Lung microvascular endothelial cell (primary cell): ENCODE measurements at places on chromosomes 3 and 15. TPM values are rescaled to one million over a fixed set of nuclear protein-coding genes. Genes with fewer than 3 reads are reported as not detected.

The TGM4 gene
- total RNA-seq: under 0.01 TPM in 1 of 2 replicates, not detected in the other

The FURIN gene
- total RNA-seq: 47.9 and 56.0 TPM in 2 replicates

The UPK1B gene
- total RNA-seq: under 0.01 TPM in 1 of 2 replicates, not detected in the other

The ATP10A gene
- total RNA-seq: under 0.01 TPM in 1 of 2 replicates, not detected in the other

The CIP2A gene
- 5.0 and 21.4 TPM in 2 replicates for total RNA-seq

The GABRG3 gene
- not detected in 2 replicates for total RNA-seq

The SUSD5 gene
- total RNA-seq: under 0.01 and 0.87 TPM in 2 replicates

The ANKRD34C gene
- not detected in 2 replicates for total RNA-seq

The FSIP1 gene
- total RNA-seq: 0.40 and 0.44 TPM in 2 replicates

The NOP10 gene
- 131 and 263 TPM in 2 replicates for total RNA-seq

The CHRNA5 gene
- total RNA-seq: 1.8 and 2.4 TPM in 2 replicates

The CYP1A2 gene
- not detected in 2 replicates for total RNA-seq

The DPPA2 gene
- total RNA-seq: not detected in 2 replicates

The GOLGA6D gene
- not detected in 2 replicates for total RNA-seq

The ATP13A5 gene
- not detected in 2 replicates for total RNA-seq

The GOLGA6L7 gene
- total RNA-seq: not detected in 2 replicates

The SERPINI2 gene
- not detected in 2 replicates for total RNA-seq

The PLOD2 gene
- 76.3 and 121 TPM in 2 replicates for total RNA-seq

The SLC12A8 gene
- total RNA-seq: under 0.01 and 0.20 TPM in 2 replicates

The ACVR2B gene
- 2.2 and 4.2 TPM in 2 replicates for total RNA-seq

The LRRC2 gene
- total RNA-seq: under 0.01 TPM in 2 replicates

The PRSS50 gene
- not detected in 2 replicates for total RNA-seq

The C3orf20 gene
- total RNA-seq: under 0.01 TPM in 1 of 2 replicates, not detected in the other

The SHF gene
- 2.4 and 3.4 TPM in 2 replicates for total RNA-seq

The CGGBP1 gene
- total RNA-seq: 27.7 and 53.0 TPM in 2 replicates

The MASP1 gene
- 0.40 and 1.7 TPM in 2 replicates for total RNA-seq

The P4HTM gene
- 1.6 and 5.7 TPM in 2 replicates for total RNA-seq

The GPR160 gene
- 0.99 and 1.7 TPM in 2 replicates for total RNA-seq

The LRRN1 gene
- total RNA-seq: not detected in 2 replicates

The CKMT1B gene
- total RNA-seq: not detected in 2 replicates

The SLC24A5 gene
- total RNA-seq: under 0.01 TPM in 1 of 2 replicates, not detected in the other

The MAGI1 gene
- 36.6 and 76.4 TPM in 2 replicates for total RNA-seq

The NOX5 gene
- under 0.01 TPM in 1 of 2 replicates, not detected in the other for total RNA-seq

The EFCC1 gene
- 2.6 and 11.5 TPM in 2 replicates for total RNA-seq

The AMIGO3 gene
- under 0.01 and 0.40 TPM in 2 replicates for total RNA-seq

The CHRD gene
- 0.20 and 0.22 TPM in 2 replicates for total RNA-seq

The SST gene
- not detected in 2 replicates for total RNA-seq

The INAFM2 gene
- 11.3 and 14.1 TPM in 2 replicates for total RNA-seq

The STAB1 gene
- 136 and 224 TPM in 2 replicates for total RNA-seq

The LMAN1L gene
- total RNA-seq: not detected in 2 replicates

The KCNMB2 gene
- not detected in 2 replicates for total RNA-seq

The SPATA12 gene
- 0.44 TPM in 1 of 2 replicates, not detected in the other for total RNA-seq

The ARPIN gene
- total RNA-seq: 8.5 and 11.1 TPM in 2 replicates

The GOLGA8G gene
- not detected in 2 replicates for total RNA-seq

The FETUB gene
- total RNA-seq: not detected in 2 replicates

The LYSMD2 gene
- 11.1 and 26.8 TPM in 2 replicates for total RNA-seq

The INSYN1 gene
- under 0.01 and 0.22 TPM in 2 replicates for total RNA-seq
